CD4-positive, alpha-beta T cell treated with Interleukin-12 subunit alpha and Interleukin-12 subunit beta, for 1 hour (primary cell): ENCODE measurements at places on chromosomes 2 and 18.

- no peak for DNase-seq
These were observed 108.8 kb downstream of the ACKR3 start for GRCh38 chr2:236678307-236678975.

GRCh38 chr2:62923881-62924280, 126.7 kb upstream of the OTX1 start:
- no peak for DNase-seq

DNA sequence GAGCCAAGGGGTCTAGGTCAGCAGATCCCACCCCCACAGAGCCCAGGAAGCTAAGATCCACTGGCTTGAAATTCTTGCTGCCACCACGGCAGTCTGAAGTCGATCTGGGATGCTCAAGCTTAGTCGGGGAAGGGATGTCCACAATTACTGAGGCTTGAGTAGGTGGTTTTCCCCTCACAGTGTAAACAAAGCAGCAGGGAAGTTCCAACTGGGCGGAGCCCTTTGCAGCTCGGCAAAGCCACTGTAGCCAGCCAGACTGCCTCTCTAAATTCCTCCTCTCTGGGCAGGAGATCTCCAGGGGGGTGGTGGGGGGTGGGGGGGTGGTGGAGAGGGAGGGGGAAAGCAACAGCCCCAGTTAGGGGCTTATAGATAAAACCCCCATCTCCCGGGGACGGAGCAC, 419.5 kb downstream of the NUP35 start:
- no peak for DNase-seq

GRCh38 chr2:196823750-196824522, 14.8 kb upstream of the C2orf66 start:
- no peak for DNase-seq

- DNase-seq = no peak
These were observed 4.9 kb upstream of the SIX2 start for GRCh38 chr2:45014016-45014702.

GRCh38 chr2:42424033-42424432, 63.0 kb upstream of the COX7A2L start:
- no peak for DNase-seq

GRCh38 chr2:220509966-220510365, 882.5 kb downstream of the SLC4A3 start:
- DNase-seq = no peak

DNA sequence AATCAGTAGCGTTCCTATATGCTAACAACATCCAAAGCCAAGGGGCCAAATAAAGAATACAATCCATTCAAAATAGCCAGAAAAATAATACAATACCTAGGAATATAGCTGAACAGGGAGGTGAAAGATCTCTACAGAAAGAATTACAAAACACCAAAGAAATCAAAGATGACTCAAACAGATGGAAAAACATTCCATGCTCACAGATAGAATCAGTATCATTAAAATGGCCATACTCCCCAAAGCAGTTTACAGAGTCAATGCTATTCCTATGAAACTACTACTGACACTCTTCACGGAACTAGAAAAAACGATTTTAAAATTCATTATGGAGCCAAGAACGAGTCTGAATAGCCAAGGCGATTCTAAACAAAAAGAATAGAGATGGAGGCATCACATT, 57.4 kb downstream of the CCBE1 start:
- no peak for DNase-seq

- no peak for DNase-seq
These were observed 74.5 kb downstream of the TWIST2 start for GRCh38 chr2:238922435-238922834.

DNA sequence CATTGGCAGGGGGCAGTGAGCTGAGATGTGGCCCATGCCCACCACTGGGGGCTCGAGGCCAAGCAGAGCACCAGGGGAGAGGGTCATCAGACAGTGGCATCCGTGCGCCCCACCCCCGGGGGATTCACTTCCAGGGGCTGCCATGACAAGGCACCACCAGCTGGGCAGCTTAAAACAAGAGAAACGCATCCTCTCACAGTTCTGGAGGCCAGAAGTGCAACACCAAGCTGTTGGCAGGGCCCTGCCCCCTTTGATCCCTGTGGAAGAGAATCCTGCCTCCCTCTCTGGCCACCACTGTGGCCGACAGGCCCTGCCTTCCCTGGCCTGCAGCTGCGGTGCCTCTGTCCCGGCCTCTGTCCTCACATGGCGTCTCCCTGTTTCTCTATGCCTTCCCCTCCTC, 187.7 kb upstream of the ID2 start:
- DNase-seq = no peak

- no peak for DNase-seq
These were observed 41.9 kb downstream of the SCN9A start for GRCh38 chr2:166333801-166334200.

GRCh38 chr2:37976411-37976810, 51.3 kb downstream of the RMDN2 start:
- DNase-seq = no peak

- no peak for DNase-seq
These were observed 79.1 kb downstream of the TGIF1 start for GRCh38 chr18:3529077-3529476.

GRCh38 chr2:61771904-61772845, 81.7 kb downstream of the FAM161A start:
- no peak for DNase-seq

- no peak for DNase-seq
These were observed 31.8 kb downstream of the BCL2 start for GRCh38 chr18:63287691-63288220.

GRCh38 chr18:72993250-72993649, 125.5 kb upstream of the NETO1 start:
- no peak for DNase-seq

DNA sequence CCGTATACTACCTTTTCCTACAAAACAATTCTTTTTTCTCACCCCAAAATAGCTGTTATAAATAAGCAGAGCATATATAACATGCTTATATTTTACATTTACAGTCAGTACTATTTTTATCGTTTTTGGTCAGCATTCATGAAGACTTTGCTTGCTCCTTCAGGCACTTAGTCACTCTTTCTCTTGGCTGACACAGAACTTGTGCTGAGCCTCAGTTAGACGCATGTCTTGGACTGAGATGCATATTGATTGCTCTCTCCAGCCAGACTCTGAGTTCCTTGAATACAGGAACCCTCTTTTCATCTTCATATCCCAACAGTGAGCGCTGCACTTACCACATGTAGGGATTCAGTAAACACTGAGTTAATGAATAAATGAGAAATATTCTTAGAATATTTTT, 158.3 kb downstream of the RTN4 start:
- DNase-seq = no peak

DNA sequence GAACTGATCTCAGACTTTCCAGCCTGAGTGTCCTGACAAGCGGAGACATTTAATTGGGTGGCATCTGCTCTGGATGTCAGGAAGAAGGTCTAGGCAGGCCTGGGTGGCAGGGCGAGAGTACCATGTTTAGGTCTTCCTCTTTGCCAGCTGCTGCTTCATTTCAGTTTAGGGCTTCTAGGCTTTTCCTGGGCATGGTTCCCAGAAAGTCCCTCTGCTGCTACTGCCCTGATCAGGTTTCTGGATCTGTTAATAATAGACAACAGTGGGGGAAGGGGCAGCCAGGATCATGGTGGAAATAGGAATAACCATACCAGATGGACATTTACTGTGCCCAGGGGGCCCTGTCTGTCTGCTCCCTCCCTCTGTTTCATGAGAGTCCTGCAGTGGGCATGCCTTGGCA, 2.3 kb upstream of the PLCD4 start:
- DNase-seq = no peak

GRCh38 chr2:56127463-56128152, 56.2 kb upstream of the CCDC85A start:
- no peak for DNase-seq

DNA sequence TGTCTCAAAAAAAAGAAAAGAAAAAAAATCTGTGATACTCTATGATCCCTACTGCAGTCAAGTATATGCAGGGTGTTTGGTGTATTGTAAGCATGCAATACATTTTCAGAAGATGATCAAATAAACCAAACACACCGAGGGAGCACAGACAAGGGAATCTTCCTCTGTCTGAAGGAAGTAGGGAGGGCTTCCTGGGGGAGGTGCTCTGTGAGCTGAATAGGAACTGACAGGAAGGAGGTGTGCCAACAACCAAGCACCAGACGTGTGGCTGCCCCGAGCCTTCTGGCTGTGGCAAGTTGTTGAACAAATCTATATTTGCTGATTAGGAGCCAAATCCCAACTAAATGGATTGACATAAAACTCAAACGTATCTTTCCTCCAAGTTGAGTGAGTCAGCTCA, 14.6 kb downstream of the THNSL2 start:
- DNase-seq = no peak

- DNase-seq = no peak
These were observed 52.6 kb downstream of the VRK2 start for GRCh38 chr2:58099096-58099769.

GRCh38 chr18:42330296-42330695, 375.3 kb downstream of the PIK3C3 start:
- no peak for DNase-seq

- DNase-seq = no peak
These were observed 250 bp upstream of the CHST10 start for GRCh38 chr2:100417711-100418124.

DNA sequence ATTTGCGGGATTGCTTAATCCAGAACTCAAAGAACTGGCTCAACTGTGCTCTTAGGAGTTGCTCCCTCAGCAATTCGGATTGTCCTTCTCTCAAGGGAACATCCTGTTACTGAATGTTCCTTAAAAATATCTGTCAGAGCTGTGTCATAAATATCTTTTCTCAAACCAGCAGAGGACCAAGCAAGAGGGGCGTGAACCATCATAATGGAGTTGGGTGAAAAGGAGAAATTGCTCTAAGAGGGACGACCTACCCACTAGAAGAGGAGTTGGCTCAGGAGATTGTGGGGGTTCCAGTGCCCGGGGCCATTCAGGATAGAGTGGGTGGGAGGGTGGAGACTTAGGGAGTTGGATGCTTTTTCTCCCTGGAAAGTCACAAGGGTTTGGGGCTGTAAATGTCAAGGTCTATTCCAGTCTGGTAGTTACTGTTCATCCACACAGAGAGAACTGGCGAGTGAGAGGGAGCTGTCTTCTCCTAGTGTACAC, 59.5 kb downstream of the MERTK start:
- DNase-seq = no peak

GRCh38 chr2:53750041-53750768, 17.4 kb upstream of the CHAC2 start:
- DNase-seq = no peak

- DNase-seq = no peak
These were observed 607.5 kb upstream of the REG3G start for GRCh38 chr2:78418021-78418420.

GRCh38 chr2:222296311-222296741, 2.5 kb downstream of the PAX3 start:
- no peak for DNase-seq

GRCh38 chr2:229612384-229612971, 101.9 kb downstream of the DNER start:
- no peak for DNase-seq

DNA sequence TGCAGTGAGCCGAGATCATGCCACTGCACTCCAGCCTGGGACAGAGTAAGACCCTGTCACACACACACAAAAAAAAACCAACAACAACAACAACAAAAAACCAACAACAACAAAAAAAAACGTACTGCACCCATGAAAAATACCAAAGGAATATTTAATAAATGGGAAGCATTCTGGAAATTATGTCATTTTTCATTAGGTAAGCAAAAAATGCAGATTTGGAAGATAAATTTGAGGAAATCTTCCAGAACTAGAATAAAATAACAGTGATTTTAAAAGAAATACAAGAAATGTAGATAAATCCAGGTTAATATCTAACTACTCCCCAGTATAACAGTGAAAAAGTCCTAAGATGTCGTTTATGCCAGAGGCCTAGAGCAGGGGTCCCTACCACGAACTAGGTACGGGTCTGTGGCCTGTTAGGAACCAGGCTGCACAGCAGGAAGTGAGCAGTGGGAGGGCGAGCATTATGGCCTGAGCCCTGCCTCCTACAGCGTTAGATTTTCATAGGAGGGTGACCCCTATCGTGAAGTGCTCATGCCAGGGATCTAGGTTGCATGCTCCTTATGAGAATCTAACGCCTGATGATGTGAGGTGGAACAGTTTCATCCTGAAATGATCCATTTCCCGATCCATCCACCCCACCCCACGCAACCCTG, 21.5 kb downstream of the FAM161A start:
- no peak for DNase-seq

DNA sequence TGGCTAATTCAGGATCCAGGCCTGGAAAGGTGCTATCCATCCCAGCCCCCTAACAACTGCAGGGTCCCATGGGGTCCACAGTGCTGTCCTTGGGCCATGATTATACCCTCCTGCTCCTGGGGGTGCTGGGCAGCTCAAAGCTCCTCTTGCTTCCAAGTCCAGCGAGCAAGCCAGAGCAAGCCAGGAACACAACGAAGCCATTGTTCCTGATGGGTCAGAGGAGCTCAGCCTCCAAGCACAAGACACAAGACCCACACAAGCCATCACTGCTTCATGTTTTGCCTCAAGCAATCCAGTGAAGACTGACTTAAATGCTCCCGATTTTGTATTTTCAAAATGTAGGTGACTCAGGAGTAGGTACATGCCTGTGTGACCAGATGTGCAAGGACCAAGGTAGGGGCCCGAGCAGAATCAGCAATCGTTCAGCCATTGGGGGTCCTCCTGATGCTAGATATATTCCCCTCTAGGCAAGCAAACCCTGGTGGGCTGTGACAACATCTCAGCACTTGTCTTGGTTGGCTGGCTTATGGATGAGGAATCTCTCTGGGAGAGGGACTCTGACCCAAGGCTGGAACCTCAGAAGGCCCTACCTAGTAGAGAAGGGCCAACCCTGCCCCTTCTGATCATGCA, 90.8 kb downstream of the EPAS1 start:
- DNase-seq = no peak
